ENCODE measurements at places on chromosomes 3 and 15. TPM values are rescaled to one million over a fixed set of nuclear protein-coding genes. Genes with fewer than 3 reads are reported as not detected.

Gene SCN5A
- 2.3 TPM for total RNA-seq

Gene ATG3
- total RNA-seq = 27.3 TPM

Gene RLBP1
- total RNA-seq = 0.18 TPM

Gene PODXL2
- total RNA-seq = 95.3 TPM

Gene ENTPD3
- total RNA-seq = 5.3 TPM

All from cerebellum (tissue), 4 donors.